ENCODE measurements at places on chromosomes 4 and X.
A peak's percentile ranks its signal among the peaks of the same experiment; 100 is the strongest.

GRCh38 chrX:103017542-103017941 is 46.4 kb downstream of the BEX1 start:
- DNase-seq, result no peak

- no peak for DNase-seq
These were observed 17.3 kb upstream of the CCDC149 start for GRCh38 chr4:24930151-24930550.

DNA sequence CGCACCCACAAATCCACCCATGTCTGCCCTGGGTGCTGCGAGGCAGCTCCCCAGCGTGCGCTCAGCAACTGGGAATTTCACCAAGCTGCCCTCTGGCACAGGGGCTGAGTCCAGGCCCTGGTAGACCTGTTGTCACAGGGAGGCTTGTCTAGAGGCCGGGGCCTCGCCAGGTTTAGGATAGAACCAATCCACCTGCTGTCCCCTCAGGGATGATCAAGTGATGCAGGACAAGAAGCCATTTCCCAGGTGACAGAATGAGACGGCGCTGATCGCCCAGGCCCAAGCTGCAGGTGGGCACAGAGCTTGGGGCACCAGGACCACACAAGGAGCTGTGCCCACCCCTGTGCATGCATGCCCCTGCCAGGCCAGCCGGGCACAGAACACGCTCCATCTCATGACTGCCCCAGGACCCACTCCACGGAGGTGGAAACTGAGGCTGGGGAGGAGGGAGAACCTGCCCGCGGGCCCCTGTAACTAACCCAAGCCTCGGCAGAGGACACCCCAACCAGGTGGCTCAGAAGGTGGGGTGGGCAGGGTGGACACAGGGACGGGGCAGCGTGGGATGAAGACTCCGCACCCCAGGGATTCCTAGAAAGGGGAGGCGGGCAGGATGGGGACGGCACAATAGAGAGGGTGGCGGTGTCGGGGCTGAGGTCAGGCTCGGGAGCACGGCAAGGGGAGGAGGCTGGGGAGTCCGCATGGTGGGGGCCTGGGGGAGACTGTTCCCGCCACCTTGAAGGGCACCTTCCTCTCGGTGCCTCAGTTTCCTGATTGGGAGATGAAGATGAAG is 78.0 kb downstream of the ZFYVE28 start:
- no peak for DNase-seq

GRCh38 chr4:154472858-154473257 is 18.7 kb downstream of the DCHS2 start:
- no peak for DNase-seq

DNA sequence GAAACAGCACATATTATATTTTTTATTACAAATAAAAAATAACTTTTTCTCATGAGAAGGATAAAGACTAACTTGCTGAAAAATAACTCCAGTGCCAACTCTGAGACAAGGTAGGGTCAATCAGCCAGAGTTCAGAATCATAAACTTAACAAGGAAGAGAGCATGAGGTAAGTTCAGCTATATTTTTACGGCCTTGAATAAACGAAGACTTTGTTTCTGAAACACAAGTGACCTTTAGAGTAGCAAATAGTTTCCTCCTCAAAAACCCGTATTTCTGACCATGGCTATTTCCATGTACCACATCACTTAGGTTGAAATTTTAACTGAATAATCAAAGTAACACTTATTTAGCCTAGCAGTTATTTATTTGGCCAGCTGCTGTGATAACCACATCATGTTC is 45.5 kb downstream of the PRDM5 start:
- DNase-seq, result no peak

DNA sequence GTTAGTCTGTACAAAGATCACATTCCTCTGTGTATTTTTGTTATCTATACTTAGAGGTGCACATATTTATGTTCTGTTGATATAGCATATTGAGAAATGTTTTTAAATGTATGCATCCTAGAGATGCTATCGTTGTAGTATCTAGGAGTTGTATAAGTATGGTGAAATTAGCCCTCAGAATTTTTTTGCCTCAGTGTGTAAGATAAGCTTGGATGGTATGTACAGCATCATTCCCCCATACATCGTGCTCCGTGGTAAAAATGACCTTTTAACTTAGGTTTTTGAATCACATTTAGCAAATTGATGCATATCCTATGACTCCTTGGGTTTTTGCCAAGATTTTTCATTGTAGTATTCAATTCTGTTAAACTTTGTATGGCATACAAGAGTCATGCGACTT is 113.5 kb downstream of the RPA4 start:
- no peak for DNase-seq

DNA sequence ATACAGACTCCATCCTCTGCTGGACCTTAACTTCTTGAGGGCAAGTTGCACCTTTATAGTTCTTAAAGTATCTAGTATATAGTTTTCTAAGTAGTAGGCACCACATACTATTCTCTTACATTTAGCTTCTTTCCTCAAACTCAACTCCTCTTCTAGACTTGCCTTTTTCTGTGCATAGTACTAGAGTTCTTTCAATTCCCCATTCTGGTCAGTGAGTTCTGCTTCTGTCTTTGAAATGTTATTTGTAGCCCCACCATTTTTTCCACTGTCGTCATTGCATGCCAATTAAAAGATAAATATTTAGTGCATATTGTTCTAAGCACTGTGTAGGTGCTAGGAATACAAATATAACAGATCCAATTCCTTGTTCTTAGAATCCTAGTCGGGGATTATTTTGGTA is 31.6 kb downstream of the CDKL5 start:
- no peak for DNase-seq

GRCh38 chrX:152989292-152989658 is 4.6 kb downstream of the PNMA5 start:
- DNase-seq, result no peak

DNA sequence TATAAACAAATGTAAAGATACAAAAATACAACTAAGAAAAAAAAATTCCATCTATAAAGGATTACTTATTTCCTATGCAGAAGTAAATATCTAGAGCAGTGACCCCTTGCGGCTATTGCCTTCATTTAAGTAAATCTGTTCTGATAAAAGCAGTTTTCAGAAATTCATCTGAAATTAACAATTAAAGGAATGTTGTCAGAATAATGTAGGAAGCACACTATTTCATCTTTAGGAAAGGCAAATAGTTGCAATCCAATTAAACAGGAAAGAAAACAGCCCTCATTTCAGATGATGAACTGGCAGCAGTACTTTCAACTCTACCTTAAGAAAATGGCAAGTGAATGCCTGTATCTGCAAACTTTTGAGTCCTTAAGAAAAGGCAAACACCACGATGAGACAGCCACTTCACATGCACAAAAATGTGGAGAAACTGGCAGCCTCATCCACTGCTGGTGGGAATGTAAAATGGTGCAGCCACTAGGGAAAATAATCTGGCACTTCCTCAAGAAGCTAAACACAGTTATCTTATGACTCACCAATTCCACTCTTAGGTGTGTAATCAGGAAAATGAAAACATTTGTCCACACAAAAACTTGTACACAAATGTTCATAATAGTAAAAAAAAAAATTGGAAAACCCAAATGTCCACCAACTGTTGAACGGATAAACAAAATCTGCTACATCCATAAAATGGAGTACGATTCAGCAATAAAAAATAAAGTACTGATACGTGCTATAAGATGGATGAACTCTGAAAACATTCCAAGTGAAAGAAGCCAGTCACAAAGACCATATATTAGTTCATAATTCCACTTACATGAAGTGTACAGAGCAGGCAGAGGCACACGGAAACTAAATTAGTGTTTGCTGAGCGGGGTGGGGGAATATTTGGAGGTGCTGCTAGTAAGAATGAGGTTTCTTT is 2.0 kb upstream of the THAP9 start:
- no peak for DNase-seq

GRCh38 chr4:2236944-2237666 is 4.8 kb downstream of the HAUS3 start:
- no peak for DNase-seq

GRCh38 chrX:48083212-48083611 is 11.8 kb upstream of the ZNF630 start:
- no peak for DNase-seq

DNA sequence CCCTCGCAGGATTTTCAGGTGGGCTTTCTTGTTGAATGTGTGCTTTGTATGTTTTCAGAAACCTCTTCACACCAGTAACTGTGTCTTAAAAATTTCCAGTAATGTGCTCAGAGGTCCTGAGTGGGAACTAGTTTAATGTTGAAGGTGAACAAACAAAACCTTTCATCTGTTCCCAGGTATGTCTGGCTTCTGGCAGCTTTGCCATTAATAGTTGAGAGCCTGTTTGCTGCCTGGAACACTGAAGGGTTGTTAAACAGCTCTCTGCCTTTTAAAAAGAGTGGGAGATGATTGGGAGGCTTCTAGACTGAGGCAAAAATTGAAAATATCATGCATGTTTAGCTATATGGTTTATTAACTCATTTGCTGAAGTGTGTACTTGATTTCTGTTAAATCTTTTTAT is 161.2 kb upstream of the AGTR2 start:
- no peak for DNase-seq

- no peak for DNase-seq
These were observed 129.1 kb upstream of the AFF2 start for GRCh38 chrX:148371291-148371690.

DNA sequence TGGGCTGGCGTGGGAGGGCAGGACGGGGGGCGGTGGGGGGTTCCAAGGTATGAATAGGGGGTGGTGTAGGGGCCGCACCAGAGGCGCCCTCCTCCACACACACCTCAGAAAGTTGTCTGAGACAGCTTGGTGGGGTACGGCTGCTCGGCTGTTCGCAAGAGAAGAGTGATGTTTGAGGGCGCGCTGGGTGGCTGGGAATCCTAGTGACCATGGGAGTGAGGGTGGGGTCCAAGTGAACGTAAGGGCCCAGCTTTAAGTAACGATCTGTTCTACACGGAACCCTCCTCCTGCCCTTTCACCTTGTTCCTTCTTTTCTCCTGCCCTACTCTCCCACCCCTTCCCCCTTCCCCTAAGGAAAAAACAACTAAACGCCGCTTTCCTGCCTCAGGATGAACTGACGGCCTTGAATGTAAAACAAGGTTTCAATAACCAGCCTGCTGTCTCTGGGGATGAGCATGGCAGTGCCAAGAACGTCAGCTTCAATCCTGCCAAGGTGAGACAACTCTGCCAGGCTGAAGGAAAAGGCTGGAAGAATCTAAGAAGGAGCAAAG is 664 bp downstream of the MED12 start:
- no peak for DNase-seq

DNA sequence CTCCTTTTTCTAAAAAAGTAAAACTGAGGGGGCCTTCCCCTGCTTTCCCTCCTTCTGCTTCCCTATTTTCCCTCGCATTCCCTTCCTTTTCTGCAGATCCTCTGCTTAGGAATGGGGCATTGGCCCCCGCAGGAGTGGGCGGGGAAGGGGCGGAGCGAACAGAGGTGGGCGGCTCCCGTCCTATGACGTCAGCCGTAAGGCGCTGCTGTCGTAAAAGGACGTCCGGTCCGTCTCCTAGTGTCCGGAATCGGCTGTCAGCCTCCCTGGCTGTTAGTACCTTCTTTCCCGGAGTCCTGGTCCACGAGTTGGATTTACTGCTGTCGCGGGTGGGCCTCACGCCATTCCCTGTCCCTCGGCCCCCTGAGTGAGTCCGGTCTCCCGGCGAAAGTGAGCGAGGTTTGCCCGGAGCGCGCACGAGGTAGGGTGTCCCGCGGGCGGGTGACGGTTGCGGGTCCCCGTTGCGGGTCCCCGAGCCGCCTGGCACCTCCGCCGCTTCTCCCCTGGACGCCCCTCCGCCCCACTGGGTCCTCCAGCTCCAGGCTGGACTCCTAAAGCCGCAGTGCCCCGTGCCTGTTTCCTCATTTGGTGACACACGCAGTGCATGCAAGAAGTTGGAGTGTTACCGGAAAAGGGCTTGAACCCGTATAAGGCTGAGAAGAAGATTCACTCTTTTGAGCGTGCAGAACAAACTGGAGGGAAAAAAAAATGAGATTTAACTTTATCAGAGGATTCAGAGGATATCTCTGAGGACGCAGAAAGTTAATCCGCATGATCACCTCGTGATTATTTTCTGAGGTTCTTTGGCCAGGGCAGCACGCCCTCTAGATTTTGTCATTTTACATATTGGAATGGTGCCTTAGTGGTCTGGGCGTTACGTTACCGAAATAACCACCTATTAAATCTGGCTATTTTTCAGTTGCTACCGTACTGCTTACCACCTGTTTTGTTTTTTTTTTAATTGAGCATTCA is at the start of gene ZNF330:
ZNF330 (plus strand) TSS at position 205 of the 969 bp plus-strand sequence. CDS start 1,477 bp downstream, outside the sequence.
- peak; percentile 82 for DNase-seq

- DNase-seq, result no peak
These were observed 33.8 kb downstream of the PNMA5 start for GRCh38 chrX:152960115-152960514.

Data from NCI-H187 (cell line).